ENCODE measurements at places on chromosomes 4 and X.

GRCh38 chr4:7339751-7340552 lies 94.8 kb downstream of the PSAPL1 start:
- no peak for DNase-seq

DNA sequence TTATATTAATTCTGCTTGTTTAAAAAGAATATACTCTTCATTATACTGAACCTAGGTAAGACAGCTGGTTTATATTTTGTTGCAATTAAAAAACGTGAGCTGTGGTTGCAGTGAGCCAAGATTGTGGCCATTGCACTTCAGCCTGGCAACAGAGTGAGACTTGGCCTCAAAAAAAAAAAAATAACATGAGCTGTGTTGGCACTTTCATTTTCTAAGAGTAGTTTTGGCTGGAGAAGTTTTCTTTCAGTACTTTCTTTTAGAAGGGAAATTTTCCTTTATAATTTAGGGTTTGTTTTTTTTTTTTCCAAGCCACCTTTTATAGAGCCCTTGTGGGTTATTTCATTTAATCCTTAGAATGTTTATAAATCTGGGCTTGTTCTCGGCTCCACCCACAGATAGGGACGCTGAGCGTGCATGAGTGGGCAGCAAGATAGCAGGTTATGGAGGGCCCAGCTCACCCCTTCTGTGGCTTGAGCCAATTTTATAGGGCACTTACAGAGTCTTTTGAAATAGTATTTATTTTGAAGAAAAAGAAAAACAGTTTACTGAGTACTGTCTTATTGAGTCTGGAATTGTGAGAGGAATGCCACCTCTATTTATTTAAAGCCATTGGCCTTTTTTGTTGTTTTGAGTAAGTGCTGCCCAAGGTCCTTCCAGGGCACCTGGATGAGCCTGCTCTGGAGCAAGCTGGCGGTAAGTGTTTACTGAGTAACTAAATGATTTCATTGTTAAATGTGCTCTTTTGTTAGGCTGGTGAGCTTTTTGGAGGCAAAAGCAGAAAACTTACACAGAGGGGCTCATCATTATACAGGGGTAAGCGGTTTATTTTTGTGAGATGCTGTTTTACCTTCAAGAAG lies 60.9 kb downstream of the HTT start:
- DNase-seq: no peak

DNA sequence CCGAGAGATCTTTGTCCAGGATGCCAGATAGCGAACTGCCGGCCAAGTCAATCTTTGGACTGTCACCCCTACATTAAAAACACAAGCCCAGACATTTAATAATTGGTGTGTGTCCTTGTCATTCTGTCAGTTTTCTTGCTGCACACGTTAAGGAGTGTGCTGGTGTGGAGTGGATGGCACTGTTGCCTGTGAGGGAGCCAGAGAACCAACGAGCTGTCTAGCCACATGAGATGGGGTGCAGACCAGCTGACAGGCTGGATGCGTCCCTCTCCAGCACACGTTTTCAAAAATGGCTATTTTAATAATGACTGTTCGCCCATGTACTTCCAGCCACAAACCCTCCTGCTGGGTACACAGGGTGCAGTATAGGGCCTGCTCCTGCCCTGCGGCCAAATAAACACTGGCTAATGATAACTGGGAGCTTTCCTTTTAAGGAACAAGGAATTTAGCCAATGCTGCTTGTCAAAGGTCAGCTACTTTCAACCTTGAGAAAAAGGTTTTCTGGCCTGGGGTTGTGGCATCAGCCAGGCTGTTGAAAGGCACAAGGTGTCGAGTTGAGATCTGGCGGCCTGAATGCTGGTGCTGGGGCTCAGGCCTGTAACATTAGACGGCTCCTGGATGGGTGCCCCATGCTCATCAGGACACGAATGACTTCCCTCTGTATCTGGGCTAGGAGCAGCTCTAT lies 54.0 kb upstream of the MAP3K15 start:
- DNase-seq: no peak

DNA sequence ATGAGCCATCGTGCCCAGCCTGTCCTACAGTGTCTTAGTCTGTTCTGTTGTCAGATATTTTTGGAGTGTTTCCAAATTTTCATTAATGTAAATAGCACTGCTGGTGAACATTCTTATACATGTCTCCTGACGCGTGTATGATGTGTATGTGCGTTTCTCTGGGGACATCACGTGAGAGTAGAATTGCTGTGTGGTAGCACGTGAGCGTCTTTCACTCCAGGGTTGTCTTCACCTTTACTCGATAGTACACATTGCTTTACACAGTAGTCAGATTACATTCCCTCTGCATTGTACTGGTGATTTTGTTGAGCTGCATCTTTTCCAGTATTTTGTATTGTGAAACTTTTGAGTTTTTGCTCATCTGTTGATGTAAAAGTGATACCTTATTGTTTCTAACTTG lies 60.0 kb downstream of the ARHGAP10 start:
- DNase-seq: no peak

DNA sequence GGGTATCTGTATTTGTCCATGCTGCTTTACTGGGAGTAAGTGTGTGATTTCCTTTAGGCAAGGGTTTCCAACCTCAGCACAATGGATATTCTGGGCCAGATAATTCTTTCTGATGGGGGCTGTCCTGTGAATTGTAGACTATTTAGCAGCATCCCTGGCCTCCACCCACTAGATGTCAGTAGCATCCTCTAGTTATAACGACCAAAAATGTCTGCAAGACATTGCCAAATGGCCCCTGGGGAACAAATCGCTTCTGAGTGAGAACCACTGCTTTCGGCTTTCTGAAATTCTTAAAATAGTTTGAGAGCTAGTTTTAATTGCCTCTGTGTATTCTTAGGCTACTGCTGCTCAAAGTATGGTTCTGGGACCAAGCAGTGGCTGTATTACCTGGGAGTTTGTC lies 81.2 kb upstream of the GPM6B start:
- no peak for DNase-seq

DNA sequence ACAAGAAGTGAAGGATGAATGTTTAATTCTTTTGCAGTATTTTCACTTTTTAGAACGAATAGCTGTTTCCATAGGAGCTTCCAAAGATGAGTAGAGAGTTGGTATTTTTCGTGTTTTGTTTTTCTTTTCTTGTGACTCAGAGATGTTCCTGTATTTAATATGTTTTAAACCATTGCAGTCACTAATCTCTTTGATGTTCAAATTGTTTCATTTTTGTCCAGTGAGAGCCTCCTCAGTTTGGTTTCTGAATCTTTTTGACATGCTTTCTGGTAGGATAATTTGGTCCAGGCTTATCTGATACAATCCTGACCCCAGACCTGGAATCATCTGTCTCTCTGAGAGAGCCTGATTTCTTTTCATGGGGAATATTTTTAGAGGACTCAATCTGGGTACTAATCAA lies 41.6 kb downstream of the BEX3 start:
- DNase-seq: no peak

GRCh38 chr4:151942971-151943370 lies 182.2 kb upstream of the GATB start:
- no peak for DNase-seq
